ENCODE measurements at places on chromosomes 1 and 21.

DNA sequence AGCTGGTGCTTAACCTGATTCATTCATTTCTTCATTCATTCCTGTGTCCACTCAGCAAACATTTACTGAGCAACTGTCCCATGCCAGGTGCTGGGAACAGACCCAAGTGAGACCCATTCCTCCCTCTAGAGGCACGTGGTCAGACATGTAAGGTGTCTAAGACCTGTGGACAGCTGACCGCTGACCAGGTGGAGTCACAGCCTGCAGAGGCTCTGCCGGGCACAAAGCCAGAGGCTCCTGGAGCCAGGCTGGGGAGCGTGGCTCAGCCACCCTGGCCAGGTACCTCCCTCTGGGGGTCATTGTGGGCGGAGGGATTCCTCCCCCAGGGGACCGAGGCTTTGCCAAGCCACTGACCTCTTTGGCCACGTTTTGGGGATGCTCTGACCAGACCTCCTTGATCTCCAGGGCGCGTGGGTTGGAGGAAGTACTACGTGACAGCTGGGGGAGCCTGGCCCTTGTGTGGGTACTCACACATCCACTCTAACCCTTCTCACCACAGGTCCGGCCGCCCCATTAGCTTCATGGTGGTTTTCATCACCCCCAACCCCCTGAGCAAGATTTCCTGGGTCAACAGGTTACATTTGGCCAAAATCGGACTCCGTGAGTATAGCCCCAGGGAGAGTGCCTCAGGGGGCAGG lies 100.3 kb downstream of the ARHGEF10L start:
- H3K4me1 ChIP-seq: peaks cover 8% of the 10 kb centered on the region
- no peaks in the 10 kb centered on the region for H3K27me3 ChIP-seq
- H3K36me3 ChIP-seq: peaks cover 47% of the 10 kb centered on the region
- no peak overlapping the region for H3K27ac ChIP-seq
- H3K4me3 ChIP-seq: no peak overlapping the region

GRCh38 chr1:190739926-190740325 lies 262.3 kb upstream of the BRINP3 start:
- H3K4me3 ChIP-seq: no peak overlapping the region
- H3K27ac ChIP-seq: no peak overlapping the region
- no peak for DNase-seq
- H3K36me3 ChIP-seq: no peaks in the 10 kb centered on the region
- peaks cover 9% of the 10 kb centered on the region for H3K27me3 ChIP-seq

- DNase-seq: no peak
- peaks cover 10% of the 10 kb centered on the region for H3K27me3 ChIP-seq
- H3K4me1 ChIP-seq: peaks cover 23% of the 10 kb centered on the region
- H3K4me3 ChIP-seq: no peak overlapping the region
- no peak overlapping the region for H3K27ac ChIP-seq
These were observed 27.3 kb downstream of the PTTG1IP start for GRCh38 chr21:44846224-44846484.

GRCh38 chr1:242629396-242629795 lies 104.9 kb upstream of the PLD5 start:
- no peak overlapping the region for H3K27ac ChIP-seq
- no peak overlapping the region for H3K4me3 ChIP-seq
- no peaks in the 10 kb centered on the region for H3K36me3 ChIP-seq
- H3K27me3 ChIP-seq: no peaks in the 10 kb centered on the region

- DNase-seq: no peak
- H3K4me1 ChIP-seq: no peaks in the 10 kb centered on the region
- H3K36me3 ChIP-seq: no peaks in the 10 kb centered on the region
- no peak overlapping the region for H3K27ac ChIP-seq
- no peaks in the 10 kb centered on the region for H3K27me3 ChIP-seq
These were observed 85.4 kb downstream of the TBX15 start for GRCh38 chr1:118902711-118903191.

- peaks cover 15% of the 10 kb centered on the region for H3K27me3 ChIP-seq
- H3K36me3 ChIP-seq: no peaks in the 10 kb centered on the region
- no peak overlapping the region for H3K4me3 ChIP-seq
These were observed 5.6 kb downstream of the RXRG start for GRCh38 chr1:165439330-165439729.

- H3K4me1 ChIP-seq: peaks cover 9% of the 10 kb centered on the region
- DNase-seq: peak; percentile 88
- no peak overlapping the region for H3K4me3 ChIP-seq
- H3K27me3 ChIP-seq: peaks cover 49% of the 10 kb centered on the region
- H3K36me3 ChIP-seq: no peaks in the 10 kb centered on the region
- no peak overlapping the region for H3K27ac ChIP-seq
These were observed 41.2 kb downstream of the RRAGC start for GRCh38 chr1:38818175-38818976.

DNA sequence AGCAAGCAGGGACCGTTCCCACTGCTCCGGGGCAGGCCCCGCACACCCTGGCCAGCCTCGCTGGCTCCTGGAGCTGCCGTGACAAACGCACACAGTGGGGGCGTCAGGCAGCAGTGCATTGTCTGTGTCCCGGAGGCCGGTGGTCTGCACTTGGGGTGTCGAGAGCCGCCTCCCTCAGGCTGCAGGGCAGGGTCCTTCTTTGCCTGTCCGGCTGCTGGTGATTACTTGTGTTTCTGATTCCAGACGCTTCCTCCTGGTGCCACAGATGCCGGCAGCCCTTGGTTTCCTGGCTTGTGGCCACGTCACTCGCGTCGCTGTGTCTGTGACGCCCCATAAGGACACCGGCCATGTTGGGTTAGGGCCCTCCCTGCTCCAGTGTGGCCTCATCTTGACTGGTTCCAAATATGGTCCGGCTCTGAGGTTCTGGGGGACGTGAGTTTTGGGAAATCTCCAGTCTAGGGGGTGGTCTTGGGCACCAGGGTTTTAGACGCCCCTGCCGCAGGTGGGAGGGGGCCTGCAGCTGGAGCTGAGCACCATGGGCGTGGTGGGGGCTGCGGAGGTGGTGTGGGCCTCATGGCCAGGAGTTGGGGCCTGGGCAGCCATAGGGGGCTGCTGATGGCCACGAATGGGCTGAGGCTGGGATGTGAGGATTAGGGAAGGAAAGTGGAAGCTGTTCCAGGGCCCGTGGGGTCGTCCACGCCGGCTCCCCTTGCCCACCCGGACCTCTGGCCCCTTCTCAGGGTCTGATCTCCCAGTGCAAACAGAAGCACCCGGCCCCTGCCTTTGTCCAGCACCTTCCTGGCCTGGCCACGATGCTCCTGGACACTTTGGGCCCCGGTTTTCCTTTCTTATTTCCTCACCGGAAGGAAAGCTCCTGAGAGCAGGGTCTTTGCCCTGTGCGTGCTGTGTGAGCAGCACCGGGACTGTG lies 41.0 kb downstream of the SLX9 start:
- peaks cover 4% of the 10 kb centered on the region for H3K36me3 ChIP-seq

DNA sequence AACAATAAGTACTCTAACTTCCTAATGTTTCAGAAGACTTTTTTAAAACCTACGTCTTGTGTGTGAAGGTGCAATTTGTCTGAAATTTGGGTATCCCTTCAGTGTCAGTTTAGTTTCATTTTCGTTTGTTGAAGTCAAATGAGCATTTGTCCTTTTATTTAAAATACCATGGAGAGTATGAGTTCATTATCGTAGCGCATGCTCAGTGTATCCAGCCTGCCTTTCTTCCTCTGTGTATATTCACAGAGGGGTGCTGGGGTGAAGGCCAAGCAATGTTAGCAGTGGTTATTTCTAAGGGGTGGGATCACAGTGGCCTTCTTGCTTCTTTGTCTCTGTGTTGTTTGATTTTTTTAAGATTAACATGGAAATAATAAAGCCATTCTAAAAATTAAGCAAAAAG lies 43.2 kb downstream of the CNN3 start:
- peak overlapping the region; percentile 48 for H3K4me3 ChIP-seq
- peaks cover 33% of the 10 kb centered on the region for H3K4me1 ChIP-seq
- H3K36me3 ChIP-seq: no peaks in the 10 kb centered on the region
- peak overlapping the region; percentile 96 for H3K27ac ChIP-seq

DNA sequence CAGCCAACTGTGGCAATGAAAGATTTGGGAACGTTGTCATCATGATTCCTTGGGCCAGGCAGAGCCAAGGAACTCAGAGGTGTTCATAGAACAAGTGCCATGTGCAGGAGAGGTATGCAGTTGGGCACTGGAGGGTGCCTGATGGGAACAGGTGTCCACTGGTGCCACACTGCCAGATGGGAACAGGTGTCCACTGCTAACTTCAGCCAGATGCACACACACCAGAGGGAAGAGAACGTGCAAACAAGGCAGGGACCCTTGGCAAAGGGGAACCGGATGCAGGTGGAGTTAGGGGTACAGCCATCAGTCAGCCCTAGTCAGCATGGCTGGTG lies 13.5 kb downstream of the OLFML2B start:
- peaks cover 21% of the 10 kb centered on the region for H3K4me1 ChIP-seq
- peaks cover 49% of the 10 kb centered on the region for H3K36me3 ChIP-seq
- no peak for DNase-seq
- H3K27ac ChIP-seq: no peak overlapping the region
- no peaks in the 10 kb centered on the region for H3K27me3 ChIP-seq
- H3K4me3 ChIP-seq: no peak overlapping the region

DNA sequence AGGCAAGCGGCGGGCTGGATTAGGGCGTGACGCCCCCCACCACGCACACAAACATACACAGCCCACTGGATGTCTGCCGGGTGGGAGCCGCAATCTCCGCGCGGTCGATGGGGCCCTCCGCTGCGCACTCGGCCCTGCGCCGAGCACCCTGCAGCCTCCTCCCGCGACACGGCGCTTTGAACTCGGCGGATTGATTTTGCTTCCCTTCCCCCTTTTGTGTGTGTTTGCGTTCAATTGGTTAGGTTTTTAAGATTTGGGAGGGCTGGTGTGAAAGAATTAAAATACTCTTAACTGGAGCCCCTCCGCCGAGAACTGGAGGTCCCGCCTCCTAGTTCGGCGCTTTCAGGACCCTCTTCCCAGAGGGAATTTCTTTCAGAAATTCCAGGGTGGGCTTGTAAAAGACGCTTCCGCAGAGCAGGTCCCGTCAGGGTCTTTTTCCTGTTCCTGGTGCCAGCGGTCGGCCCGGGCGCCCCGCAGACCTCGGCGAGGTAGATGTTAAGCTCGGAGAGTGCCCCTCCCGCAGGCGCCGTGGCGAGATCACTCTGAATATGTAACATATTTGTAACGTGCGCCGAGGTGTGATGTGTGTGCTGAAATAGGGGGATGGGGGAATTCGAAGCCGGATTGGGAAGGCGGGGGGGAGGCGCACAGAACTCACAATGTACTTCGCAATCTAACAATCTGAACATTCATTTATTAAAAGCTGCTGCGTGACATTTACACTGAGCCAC lies 8.0 kb upstream of the BARHL2 start:
- DNase-seq: no peak
- H3K4me1 ChIP-seq: peaks cover 50% of the 10 kb centered on the region
- peaks cover 94% of the 10 kb centered on the region for H3K27me3 ChIP-seq
- peaks cover 3% of the 10 kb centered on the region for H3K36me3 ChIP-seq

GRCh38 chr1:11337580-11338073 lies 64.6 kb downstream of the UBIAD1 start:
- DNase-seq: no peak
- no peak overlapping the region for H3K4me3 ChIP-seq
- H3K27ac ChIP-seq: no peak overlapping the region
- H3K27me3 ChIP-seq: peaks cover 48% of the 10 kb centered on the region

DNA sequence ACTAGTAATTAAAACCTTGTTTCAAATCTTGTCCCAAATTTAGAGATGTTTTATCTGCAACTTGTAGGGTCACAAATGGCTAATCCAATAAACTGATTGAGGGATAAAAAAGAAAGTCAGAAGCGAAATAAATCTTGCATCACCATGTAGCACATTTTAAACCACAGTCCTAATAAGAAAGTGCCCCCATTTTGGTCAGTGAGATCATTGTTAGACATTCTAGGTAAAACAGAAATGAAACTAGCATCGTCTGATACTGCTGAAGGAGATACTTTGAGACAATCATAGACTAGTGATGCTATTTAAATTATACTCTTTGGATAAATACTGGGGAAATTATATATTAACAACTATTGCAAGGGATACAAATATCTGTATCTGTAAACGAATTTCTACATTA lies 247.9 kb downstream of the AMY1C start:
- DNase-seq: no peak
- H3K27ac ChIP-seq: no peak overlapping the region
- H3K36me3 ChIP-seq: no peaks in the 10 kb centered on the region
- no peak overlapping the region for H3K4me3 ChIP-seq
- no peaks in the 10 kb centered on the region for H3K27me3 ChIP-seq

DNA sequence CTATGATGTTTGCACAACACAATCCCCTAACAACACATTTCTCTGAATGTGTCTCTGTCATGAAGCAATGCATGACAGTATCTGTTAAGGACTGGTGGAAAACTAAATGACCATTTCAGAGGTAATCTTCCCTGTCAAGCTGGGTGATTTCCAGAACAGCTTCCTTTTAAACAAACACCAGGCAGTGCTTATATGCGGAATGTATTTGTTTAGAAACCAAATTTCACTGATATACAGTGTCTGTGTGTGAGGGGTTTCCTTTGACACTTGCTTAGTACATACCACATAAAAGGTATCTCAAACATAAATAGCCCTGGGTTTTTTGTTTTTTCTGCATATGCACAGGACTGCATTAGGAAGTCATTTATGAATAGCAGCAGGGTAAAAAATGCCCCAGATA lies 95.6 kb downstream of the TGFBR3 start:
- DNase-seq: no peak
- no peak overlapping the region for H3K4me3 ChIP-seq
- H3K27me3 ChIP-seq: no peaks in the 10 kb centered on the region
- peaks cover 72% of the 10 kb centered on the region for H3K4me1 ChIP-seq

GRCh38 chr21:22352088-22352487 lies 1353.9 kb downstream of the NCAM2 start:
- no peak overlapping the region for H3K27ac ChIP-seq
- DNase-seq: no peak
- no peak overlapping the region for H3K4me3 ChIP-seq
- peaks cover 2% of the 10 kb centered on the region for H3K4me1 ChIP-seq

DNA sequence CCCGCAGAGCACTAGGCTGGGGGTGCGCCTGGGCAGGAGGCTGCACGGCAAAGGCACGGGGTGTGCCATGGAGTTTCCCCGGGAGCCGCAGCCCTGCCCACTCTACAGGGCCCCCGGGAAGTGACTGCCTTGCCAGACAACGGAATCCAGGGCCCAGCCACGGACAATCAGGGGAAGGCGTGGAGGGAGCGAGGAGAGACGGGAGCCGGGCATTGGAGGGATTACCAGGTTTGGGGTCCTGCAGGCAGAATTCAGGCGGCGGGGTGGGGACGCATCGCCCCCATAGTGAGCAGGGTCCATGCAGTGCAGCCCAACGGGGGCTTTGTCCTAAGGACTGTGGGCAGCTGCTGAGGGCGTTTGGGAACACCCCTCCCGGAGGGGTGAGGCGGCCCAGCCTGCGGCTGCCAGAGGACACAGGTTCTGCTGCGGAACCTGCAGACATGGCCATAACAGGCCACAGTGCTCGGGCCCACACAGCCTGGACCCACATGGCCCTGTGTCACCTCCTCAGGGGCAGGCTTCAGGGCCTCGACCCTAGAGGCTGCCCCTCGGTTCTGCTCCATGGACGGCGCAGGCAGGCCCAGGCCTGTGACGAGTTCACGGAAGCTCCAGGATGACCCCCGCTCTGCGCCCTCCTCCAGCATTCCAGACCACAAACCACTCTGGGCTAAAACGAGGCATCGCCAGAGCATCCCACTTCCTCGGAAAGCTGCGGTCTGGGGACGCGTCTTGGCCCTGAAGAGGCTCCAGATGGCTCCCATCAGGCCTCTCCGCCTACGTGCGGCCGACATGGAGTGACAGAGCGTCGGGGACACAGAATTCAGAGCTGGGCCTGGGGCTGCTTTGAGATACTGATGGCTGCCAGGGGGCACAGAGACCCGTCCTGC lies 54.5 kb downstream of the COL6A1 start:
- H3K27ac ChIP-seq: no peak overlapping the region
- H3K36me3 ChIP-seq: no peaks in the 10 kb centered on the region
- no peaks in the 10 kb centered on the region for H3K27me3 ChIP-seq
- peaks cover 23% of the 10 kb centered on the region for H3K4me1 ChIP-seq
- H3K4me3 ChIP-seq: no peak overlapping the region
